Fibroblast of skin of right quadriceps (primary cell): ENCODE measurements at places on chromosomes 6 and 20.
A peak's percentile ranks its signal among the peaks of the same experiment; 100 is the strongest.

- no peak for DNase-seq
These were observed 110.5 kb downstream of the ISM1 start for GRCh38 chr20:13331536-13331935.

GRCh38 chr6:73548458-73549446 is 27.9 kb upstream of the EEF1A1 start:
- no peak for DNase-seq

DNA sequence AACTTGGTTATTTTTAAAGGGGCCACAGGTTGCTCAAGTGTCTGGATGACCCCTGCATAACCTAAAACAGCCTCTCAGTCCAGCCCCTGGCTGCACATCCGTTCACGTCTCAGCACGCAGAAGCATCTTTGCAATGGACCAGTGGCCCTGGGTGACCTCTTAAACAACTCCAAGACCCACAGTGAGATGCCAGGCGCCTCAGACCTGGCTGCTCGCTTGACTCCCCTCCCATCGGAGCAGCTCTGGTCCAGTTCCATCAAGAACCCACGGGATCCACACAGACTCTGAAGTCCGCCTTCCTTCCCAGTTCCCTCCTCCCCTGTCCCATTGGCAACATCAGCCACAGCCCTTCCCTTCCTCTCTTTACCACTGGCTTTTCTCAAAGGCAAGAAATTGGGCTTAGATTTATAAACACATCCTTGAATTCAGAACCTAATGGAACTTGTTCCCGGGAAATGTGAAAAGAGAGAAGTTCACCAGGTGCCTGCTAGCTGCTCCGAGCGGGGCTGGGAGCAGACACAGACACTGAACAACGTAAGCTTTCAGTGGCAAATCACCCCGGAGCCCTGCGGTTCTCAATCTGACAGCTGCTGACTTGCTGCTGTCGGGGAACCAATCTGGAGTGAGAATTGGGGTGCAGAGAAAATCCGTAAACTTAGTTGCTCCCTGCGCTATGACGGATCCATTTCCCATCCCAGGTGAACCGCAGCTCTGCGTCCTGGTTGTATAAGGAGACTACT is 39.6 kb upstream of the MPC1 start:
- no peak for DNase-seq

DNA sequence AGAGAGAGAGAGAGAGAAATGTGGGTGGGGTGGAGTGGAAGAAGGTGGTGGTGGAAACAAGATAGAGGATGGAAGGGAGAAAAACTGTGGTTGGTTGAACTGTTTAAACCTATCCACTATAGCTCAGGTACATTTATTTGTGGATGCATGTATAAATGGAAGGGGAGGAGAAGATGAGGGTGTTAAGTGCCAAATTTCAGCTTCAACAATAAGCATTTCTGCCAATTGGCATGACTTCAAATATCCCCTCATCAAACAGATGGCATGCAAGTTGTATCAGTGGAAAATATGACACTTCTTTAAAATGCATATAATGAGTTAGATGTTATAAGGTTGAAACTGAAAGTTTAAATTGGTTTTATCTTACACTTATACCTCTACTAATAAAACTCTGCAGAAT is 216.1 kb downstream of the LMBRD1 start:
- DNase-seq: no peak

DNA sequence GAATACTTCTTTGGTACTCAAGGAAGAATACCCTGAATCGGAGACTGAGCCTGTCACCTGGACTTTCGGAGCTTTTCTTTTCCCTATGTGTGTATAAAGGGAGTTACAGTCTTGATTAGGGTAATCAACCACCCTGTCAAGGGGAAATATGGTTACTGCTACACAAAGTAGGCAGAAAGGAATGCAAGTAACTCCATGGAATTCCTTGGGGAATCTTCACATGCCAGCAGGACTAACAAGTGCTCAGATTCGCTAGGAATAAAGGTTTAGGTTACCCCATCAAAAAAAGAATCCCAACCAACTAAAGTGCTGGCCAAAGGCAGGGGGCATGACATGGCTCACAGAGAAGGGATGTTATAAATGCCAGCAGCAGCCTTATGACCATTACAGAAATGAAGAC is 10.4 kb downstream of the KCNS1 start:
- peak; percentile 55 for DNase-seq

DNA sequence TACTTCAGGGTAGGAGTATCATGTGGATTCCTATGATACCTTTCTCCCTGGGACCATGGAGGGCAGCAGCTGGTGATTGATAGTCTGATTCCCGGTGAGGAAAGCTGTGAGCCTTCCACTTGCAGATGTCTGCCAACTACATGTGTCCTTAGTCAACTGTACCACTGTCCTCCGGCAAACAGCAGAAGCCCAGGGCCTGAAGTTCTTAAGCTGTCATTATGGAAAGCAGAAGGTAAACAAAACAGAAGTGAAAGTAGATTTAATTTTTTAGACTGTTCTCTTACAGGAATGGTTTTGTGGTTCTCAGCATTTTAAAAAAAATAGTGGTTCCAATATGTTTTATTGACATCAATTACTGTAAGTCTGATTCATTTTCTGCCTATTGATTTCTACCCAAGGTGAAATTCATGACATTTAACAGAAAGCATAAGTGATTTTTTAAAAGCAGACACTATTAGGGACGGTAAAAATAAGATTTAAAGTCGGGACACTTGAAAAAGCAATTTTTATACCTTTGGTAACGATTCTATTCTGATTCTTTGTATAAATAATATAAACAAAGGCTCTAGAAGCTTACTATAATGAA is 36.6 kb downstream of the PTPN1 start:
- DNase-seq: no peak

DNA sequence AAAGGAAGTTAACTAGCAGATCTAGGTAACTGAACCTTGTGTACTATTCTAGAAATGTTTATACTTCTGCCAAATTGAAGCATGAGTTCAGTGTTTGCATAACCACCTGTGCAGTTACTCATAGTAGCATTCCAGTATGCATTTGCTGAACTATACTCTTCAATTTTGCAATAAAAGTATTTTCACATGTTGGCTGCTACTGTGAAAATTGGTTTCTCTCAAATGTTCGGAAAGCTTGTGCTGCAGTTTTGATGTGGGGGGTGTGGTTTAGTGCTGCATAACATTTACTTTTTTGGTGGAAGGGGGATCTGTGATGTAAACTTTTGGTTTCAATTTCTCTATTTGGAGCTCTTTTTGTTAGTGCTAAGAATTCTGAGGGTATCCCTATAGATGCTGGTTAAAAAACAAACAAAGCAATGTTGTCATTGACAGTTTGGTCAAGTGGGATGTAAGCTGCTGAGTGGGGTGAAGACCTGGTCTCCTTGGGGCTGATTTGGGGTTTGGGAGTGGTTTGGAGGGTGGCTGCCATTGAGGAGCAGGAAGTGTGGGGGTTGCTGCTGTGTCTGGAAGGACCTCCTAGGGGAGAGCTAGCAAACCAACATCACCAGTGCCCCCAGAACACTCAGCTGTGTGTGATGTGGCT is 87.8 kb downstream of the CARMIL1 start:
- DNase-seq: no peak

DNA sequence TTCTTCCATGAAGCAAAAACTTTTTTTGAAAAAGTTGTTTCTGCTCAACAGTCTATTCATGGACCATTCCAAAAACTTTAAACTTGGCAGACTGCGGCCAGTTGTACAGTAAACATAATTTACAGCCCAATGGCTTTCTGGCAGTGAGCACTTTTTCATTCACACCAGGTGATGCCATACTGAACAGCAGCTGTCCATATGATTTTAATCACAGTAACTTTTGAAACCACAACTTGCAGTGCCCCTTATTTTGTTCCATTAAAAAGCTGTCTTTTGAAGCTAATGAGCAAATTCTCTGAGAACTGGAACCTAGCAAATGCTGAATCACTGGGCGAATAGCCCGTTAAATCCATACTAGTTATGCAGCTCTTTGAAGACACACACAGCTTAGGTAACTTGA is 576.6 kb downstream of the PTPRT start:
- no peak for DNase-seq

GRCh38 chr6:46794068-46794467 is 879 bp downstream of the MEP1A start:
- DNase-seq: no peak

GRCh38 chr6:138537106-138537505 is 37.8 kb upstream of the NHSL1 start:
- peak; percentile 70 for DNase-seq
